Neural crest cell (in vitro differentiated cells): ENCODE measurements at places on chromosomes 16 and 17. TPM values are rescaled to one million over a fixed set of nuclear protein-coding genes. Genes with fewer than 3 reads are reported as not detected.

Gene GRB7
- total RNA-seq = not detected in 2 replicates

Gene COPRS
- total RNA-seq = 57.9 and 60.7 TPM in 2 replicates

GRCh38 chr17:68498479-68499326 lies 13.5 kb upstream of the PRKAR1A start:
- peaks cover 10% of the 10 kb centered on the region for H3K27me3 ChIP-seq
- DNase-seq = no peak
- H3K4me3 ChIP-seq = no peak overlapping the region

Gene KIFC3
- total RNA-seq = 25.1 TPM in 2 replicates

- no peaks in the 10 kb centered on the region for H3K4me1 ChIP-seq
- H3K27ac ChIP-seq = no peak overlapping the region
- no peaks in the 10 kb centered on the region for H3K36me3 ChIP-seq
Measured at GRCh38 chr16:52567193-52567592, 20.2 kb upstream of the TOX3 start.

GRCh38 chr17:33520426-33521330 lies 227.6 kb upstream of the ASIC2 start:
- H3K27me3 ChIP-seq = peaks cover 4% of the 10 kb centered on the region
- H3K27ac ChIP-seq = no peak overlapping the region
- no peaks in the 10 kb centered on the region for H3K36me3 ChIP-seq
- DNase-seq = peak; percentile 86

Gene BLTP2
- 175 and 191 TPM in 2 replicates for total RNA-seq

GRCh38 chr17:36133602-36134236 lies 30.1 kb downstream of the CCL4 start:
- no peak overlapping the region for H3K27ac ChIP-seq
- no peak for DNase-seq
- H3K4me1 ChIP-seq = peaks cover 3% of the 10 kb centered on the region
- H3K36me3 ChIP-seq = no peaks in the 10 kb centered on the region
- H3K27me3 ChIP-seq = no peaks in the 10 kb centered on the region

- no peak overlapping the region for H3K27ac ChIP-seq
- H3K4me1 ChIP-seq = peaks cover 6% of the 10 kb centered on the region
- no peaks in the 10 kb centered on the region for H3K27me3 ChIP-seq
- H3K36me3 ChIP-seq = no peaks in the 10 kb centered on the region
Measured at GRCh38 chr16:12547608-12547922, 256.1 kb downstream of the CPPED1 start.

Gene LHX1
- 0.43 and 1.1 TPM in 2 replicates for total RNA-seq

DNA sequence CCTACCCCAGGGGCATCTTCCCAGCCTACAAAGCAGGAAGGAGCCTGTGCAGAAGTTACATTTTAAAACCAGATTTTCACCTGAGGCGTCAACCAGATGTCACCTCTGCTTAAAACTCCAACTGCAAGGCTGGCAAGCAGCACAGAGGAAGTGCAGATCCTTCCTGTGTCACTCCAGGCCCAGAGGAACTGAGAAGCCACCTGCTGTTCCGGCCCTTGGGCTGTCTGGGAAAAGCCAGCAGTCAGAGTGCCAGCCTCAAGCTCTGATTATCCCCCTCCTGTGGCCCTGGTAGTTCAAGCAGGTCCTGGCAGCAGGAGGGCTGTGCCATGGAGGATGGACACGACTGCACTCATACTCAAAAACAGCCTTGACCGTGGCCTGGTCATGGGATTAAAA lies 10.2 kb downstream of the POLR2C start:
- H3K36me3 ChIP-seq = peaks cover 2% of the 10 kb centered on the region
- H3K27me3 ChIP-seq = no peaks in the 10 kb centered on the region
- H3K27ac ChIP-seq = no peak overlapping the region
- no peak for DNase-seq
- peaks cover 13% of the 10 kb centered on the region for H3K4me1 ChIP-seq

Gene ABCC3
- not detected in 2 replicates for total RNA-seq

DNA sequence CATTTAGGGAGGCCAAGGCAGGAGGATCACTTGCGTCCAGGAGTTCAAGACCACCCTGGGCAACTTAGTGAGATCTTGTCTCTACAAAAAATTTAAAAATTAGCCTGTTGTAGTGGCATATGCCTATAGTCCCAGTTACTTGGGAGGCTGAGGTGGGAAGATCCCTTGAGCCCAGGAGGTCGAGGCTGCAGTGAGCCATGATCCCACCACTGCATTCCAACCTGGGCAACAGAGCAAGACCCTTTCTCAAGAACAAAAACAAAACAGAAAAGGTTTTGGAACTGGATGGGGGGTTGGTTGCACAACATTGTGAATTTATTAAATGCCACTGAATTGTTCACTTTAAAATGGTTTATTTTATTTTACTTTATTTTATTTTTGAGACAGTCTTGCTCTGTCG lies 21.2 kb downstream of the PLXDC1 start:
- H3K36me3 ChIP-seq = no peaks in the 10 kb centered on the region
- no peak overlapping the region for H3K4me3 ChIP-seq
- no peaks in the 10 kb centered on the region for H3K27me3 ChIP-seq
- no peak for DNase-seq
- no peaks in the 10 kb centered on the region for H3K4me1 ChIP-seq
- H3K27ac ChIP-seq = no peak overlapping the region

- H3K27me3 ChIP-seq = peaks cover 17% of the 10 kb centered on the region
- no peak overlapping the region for H3K27ac ChIP-seq
- H3K4me1 ChIP-seq = no peaks in the 10 kb centered on the region
- no peak for DNase-seq
- H3K4me3 ChIP-seq = no peak overlapping the region
- H3K36me3 ChIP-seq = no peaks in the 10 kb centered on the region
Measured at GRCh38 chr17:12646761-12647422, 18.8 kb upstream of the MYOCD start.

DNA sequence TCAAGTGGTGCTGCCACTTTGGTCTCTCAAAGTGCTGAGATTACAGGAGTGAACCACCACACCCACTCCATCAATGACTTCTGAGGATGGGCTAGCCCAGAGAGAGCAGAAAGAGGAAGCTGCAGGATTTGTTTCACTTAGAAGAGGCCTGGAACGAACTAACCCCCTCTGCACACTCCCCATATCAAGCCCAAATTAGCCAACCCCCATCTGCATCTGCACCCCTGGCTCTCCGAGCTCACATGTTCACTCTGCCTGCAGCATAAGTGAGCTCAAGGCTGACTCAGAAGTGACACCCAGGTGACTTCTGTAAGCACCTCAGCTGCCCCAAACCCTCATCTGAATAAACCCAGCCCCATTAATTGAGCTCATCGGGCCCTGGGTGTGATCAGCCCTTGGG lies 4.8 kb downstream of the SCNN1G start:
- DNase-seq = no peak
- peaks cover 78% of the 10 kb centered on the region for H3K27me3 ChIP-seq
- H3K4me3 ChIP-seq = no peak overlapping the region
- no peak overlapping the region for H3K27ac ChIP-seq

DNA sequence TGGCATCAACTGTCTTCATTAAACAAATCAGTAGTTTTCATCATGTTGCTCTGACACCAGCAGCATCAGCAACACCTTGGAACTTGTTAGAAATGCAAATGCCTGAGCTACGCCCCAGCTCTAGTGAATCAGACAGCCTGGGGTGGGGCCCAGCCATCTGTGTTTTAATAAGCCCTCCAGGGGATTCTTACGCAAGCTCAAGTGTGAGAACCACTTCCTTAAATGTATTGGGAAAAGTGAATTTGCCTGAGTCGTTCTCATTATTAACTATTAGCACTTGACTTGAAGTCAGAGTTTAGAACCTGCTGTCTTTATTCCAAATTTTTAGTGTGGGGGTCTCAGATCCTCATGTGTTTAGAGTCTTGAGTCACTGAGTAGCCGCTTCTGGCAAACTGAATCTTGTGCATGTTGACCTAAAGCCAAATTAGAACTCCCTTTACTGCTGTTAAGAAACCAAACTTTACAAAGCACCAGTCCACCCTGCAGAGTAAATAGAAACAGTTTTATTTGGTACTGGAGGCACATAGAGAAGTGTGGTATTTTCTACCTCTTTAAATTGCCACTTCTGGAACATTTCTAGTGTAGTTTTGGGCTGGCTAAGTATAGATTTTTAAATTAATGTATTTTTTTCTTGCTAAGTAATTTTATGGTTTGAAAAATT lies 137.4 kb upstream of the COX10 start:
- no peak overlapping the region for H3K27ac ChIP-seq
- no peaks in the 10 kb centered on the region for H3K4me1 ChIP-seq
- no peaks in the 10 kb centered on the region for H3K27me3 ChIP-seq

Gene PIMREG
- 115 and 120 TPM in 2 replicates for total RNA-seq

Gene AGRP
- not detected in 2 replicates for total RNA-seq

DNA sequence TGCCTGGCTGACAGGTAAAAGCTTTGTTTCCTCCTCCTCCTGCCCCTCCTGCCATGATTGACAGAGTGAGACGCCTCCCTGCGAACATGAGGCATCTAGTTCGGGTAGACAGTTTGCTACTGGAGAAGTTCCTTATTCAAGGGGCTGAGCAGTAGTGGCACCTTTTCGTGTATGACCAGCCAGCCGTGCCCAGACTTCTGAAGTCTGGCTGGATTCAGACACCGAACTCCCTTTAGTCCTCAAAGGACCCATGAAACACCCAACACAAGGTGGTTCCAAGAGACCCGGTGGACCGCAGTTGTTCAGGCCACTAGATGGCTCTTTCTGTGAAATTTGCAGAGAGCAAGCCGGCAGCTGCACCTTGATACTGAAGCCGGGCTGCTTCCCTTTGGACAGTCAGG lies 192.8 kb downstream of the XYLT1 start:
- H3K36me3 ChIP-seq = no peaks in the 10 kb centered on the region
- H3K27me3 ChIP-seq = no peaks in the 10 kb centered on the region
- H3K27ac ChIP-seq = no peak overlapping the region
- DNase-seq = peak; percentile 9

GRCh38 chr16:27048316-27048715 lies 18.4 kb upstream of the C16orf82 start:
- no peak overlapping the region for H3K4me3 ChIP-seq
- H3K36me3 ChIP-seq = no peaks in the 10 kb centered on the region
- no peak for DNase-seq
- no peak overlapping the region for H3K27ac ChIP-seq
- H3K27me3 ChIP-seq = peaks cover 2% of the 10 kb centered on the region

GRCh38 chr17:81956607-81957589 lies 4.1 kb downstream of the NOTUM start:
- H3K36me3 ChIP-seq = no peaks in the 10 kb centered on the region
- peaks cover 9% of the 10 kb centered on the region for H3K4me1 ChIP-seq
- peaks cover 23% of the 10 kb centered on the region for H3K27me3 ChIP-seq
- no peak for DNase-seq

Gene ZP2
- not detected in 2 replicates for total RNA-seq

Gene WFDC1
- 0.14 and 0.30 TPM in 2 replicates for total RNA-seq

GRCh38 chr16:11034481-11034931 lies 90.1 kb downstream of the CLEC16A start:
- H3K4me3 ChIP-seq = no peak overlapping the region
- H3K4me1 ChIP-seq = peaks cover 10% of the 10 kb centered on the region
- H3K36me3 ChIP-seq = peaks cover 36% of the 10 kb centered on the region

DNA sequence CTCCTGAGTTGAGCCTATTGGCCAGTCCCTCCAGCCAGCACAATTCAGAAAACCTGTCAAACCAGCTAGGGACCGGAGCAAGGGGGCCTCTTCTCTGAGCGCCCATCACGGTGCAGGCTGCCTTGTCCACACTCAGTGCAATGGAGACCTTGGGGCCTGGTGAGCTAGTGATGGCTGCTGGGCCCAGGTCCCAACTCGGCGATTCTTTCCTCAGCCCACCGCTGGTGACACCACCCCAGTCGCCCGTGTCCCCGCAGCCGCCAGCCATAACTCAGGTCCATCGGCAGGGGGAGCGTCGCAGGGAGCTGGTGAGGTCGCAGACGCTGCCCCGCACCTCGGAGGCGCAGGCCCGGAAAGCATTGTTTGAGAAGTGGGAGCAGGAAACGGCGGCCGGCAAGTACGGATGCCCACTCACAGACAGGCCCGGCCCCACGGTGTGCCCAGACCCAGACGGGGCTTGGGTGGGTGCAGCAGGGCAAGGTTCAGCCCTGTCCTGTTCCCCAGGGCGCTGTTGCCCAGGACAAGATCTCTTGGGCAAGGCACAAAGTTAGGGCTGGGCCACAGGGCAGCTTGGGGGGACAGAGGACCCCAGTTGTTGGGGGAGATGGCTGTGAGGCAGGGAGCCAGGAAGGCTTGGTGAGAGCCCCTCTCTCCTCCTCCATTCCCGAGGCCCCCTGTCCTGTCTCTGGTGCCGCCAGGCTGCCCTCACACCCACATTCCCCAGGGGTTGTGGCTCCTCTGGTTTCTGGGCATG lies 10.8 kb downstream of the SMTNL2 start:
- H3K36me3 ChIP-seq = no peaks in the 10 kb centered on the region
- DNase-seq = peak; percentile 54
- peaks cover 12% of the 10 kb centered on the region for H3K27me3 ChIP-seq
- peak overlapping the region; percentile 84 for H3K27ac ChIP-seq

GRCh38 chr17:47649972-47650524 lies 329 bp downstream of the KPNB1 start:
- peaks cover 4% of the 10 kb centered on the region for H3K27me3 ChIP-seq
- H3K36me3 ChIP-seq = peaks cover 11% of the 10 kb centered on the region
- no peak for DNase-seq
- H3K27ac ChIP-seq = peak overlapping the region; percentile 95

DNA sequence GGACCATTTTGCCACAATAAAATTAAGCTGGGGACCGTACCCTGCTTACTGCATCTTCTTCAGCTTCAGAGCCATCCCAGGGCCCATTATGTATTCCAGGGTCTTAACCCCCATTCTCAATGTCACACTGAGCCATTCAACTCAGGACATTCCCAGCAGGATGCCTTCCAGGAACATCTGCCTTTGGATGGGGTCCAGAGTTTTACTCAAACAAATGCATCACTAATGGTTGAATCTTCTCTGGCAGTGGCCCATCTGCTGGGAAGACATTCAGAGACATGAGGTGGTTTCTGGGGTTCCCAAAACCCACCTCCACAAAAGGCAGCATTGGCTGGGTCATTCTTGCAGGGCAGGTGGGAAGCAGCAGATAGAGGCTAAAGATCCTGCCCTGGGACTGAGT lies 3.4 kb upstream of the SEC14L5 start:
- H3K27ac ChIP-seq = no peak overlapping the region
- H3K36me3 ChIP-seq = no peaks in the 10 kb centered on the region
- peaks cover 35% of the 10 kb centered on the region for H3K27me3 ChIP-seq
- no peak for DNase-seq

Gene WSB1
- 231 and 237 TPM in 2 replicates for total RNA-seq

Gene CKLF
- total RNA-seq = 48.8 and 51.2 TPM in 2 replicates

GRCh38 chr16:86661706-86662105 lies 83.4 kb downstream of the FOXL1 start:
- no peak overlapping the region for H3K27ac ChIP-seq
- peaks cover 6% of the 10 kb centered on the region for H3K27me3 ChIP-seq
- peaks cover 19% of the 10 kb centered on the region for H3K4me1 ChIP-seq
- no peak for DNase-seq

GRCh38 chr17:39700148-39700987 lies 504 bp downstream of the ERBB2 start:
- H3K4me1 ChIP-seq = peaks cover 68% of the 10 kb centered on the region
- no peaks in the 10 kb centered on the region for H3K36me3 ChIP-seq
- no peak overlapping the region for H3K27ac ChIP-seq
- peak; percentile 31 for DNase-seq

GRCh38 chr16:3645504-3646347 lies 8.8 kb upstream of the DNASE1 start:
- peak overlapping the region; percentile 43 for H3K4me3 ChIP-seq
- peak overlapping the region; percentile 94 for H3K27ac ChIP-seq
- no peaks in the 10 kb centered on the region for H3K27me3 ChIP-seq
- H3K4me1 ChIP-seq = peaks cover 23% of the 10 kb centered on the region

GRCh38 chr16:90048737-90049330 lies 28.3 kb downstream of the PRDM7 start:
- H3K4me3 ChIP-seq = peak overlapping the region; percentile 18
- DNase-seq = no peak
- peaks cover 14% of the 10 kb centered on the region for H3K27me3 ChIP-seq
- H3K36me3 ChIP-seq = peaks cover 4% of the 10 kb centered on the region
- H3K4me1 ChIP-seq = peaks cover 11% of the 10 kb centered on the region
- no peak overlapping the region for H3K27ac ChIP-seq
